Large intestine (tissue), 12 donors: ENCODE measurements at places on chromosomes 3 and 15.

- H3K4me1 ChIP-seq, result peaks cover 48% of the 10 kb centered on the region
- DNase-seq, result peak; percentile 42
- peak overlapping the region; percentile 73 for H3K27ac ChIP-seq
- H3K36me3 ChIP-seq, result no peaks in the 10 kb centered on the region
- H3K4me3 ChIP-seq, result no peak overlapping the region
- no peaks in the 10 kb centered on the region for H3K27me3 ChIP-seq
Observed at GRCh38 chr3:195153653-195154052, 117.3 kb downstream of the XXYLT1 start.

GRCh38 chr3:129738172-129738571, 131.7 kb upstream of the PLXND1 start:
- H3K27me3 ChIP-seq, result no peaks in the 10 kb centered on the region
- H3K27ac ChIP-seq, result no peak overlapping the region
- H3K36me3 ChIP-seq, result no peaks in the 10 kb centered on the region
- peaks cover 13% of the 10 kb centered on the region for H3K4me1 ChIP-seq

DNA sequence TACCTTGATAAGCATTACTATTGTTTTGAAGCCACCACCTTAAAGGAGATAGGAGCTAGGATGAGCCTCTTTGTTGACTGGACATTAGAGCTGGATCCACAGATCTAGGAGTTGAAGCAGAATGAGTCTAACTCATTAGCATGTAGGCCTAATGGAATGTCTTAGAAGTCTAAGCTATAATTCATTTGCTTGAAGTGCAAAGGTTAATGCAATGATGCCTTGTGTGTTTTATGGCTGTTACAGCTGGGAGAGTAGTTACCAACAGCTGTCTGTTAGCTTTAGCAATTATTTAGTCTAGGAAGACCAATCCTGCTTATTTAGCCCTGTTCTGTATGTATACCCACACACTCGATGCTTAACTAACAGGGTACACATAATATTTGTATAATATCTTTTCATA, 419.3 kb downstream of the TUSC7 start:
- DNase-seq, result peak; percentile 85

DNA sequence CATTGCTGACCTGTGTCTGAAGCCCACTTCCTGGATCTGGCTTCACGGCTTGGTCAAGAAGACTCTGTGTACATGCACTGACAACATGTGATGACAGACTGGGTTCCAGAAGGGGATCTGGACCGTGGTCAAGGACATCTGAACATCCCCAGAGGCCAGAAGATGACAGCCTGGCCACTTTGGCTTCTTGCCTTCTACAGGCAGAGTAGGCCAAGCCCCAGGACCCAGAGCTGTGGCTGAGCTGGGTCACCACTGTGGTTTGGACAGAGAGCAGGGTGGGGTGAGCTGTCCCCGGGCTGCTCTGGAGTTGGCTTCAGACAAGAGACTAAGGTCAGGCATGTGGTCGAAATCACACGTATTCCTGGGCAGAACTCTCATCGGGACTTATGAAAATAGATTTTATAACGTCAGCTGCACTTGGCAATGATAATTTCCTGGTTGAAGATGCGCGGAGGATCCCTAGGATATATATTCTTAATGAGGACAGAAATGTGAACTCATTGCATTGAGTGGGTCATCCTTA, 114.1 kb upstream of the FRMD4B start:
- DNase-seq, result no peak
- no peaks in the 10 kb centered on the region for H3K4me1 ChIP-seq
- no peak overlapping the region for H3K27ac ChIP-seq
- no peak overlapping the region for H3K4me3 ChIP-seq
- no peaks in the 10 kb centered on the region for H3K36me3 ChIP-seq

DNA sequence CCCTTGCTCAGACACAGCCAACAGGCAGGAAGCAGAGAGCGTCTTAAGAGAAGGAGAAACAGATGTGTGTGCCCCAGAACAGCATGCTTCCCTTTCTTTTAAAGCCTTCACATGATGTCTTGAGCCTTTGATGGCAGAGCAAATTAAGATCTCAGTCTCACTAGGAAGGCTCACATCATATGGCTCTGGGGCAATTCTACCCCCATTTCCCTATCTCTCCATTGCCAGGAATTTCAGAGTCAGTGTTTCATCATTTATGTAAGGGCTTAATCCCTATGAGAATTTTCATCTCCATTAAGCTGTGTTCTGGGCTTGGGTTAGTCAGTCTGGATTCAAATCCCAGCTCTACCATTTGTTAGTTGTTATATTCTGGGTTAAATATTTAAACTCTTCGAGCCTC, 41.4 kb upstream of the GLCE start:
- no peaks in the 10 kb centered on the region for H3K27me3 ChIP-seq
- no peak for DNase-seq
- no peak overlapping the region for H3K27ac ChIP-seq
- no peak overlapping the region for H3K4me3 ChIP-seq

GRCh38 chr3:104868291-104868690, 498.4 kb upstream of the ALCAM start:
- DNase-seq, result no peak
- H3K4me3 ChIP-seq, result no peak overlapping the region
- H3K27me3 ChIP-seq, result no peaks in the 10 kb centered on the region
- no peaks in the 10 kb centered on the region for H3K4me1 ChIP-seq

GRCh38 chr3:36512555-36512954, 132.3 kb downstream of the STAC start:
- H3K4me1 ChIP-seq, result no peaks in the 10 kb centered on the region
- no peaks in the 10 kb centered on the region for H3K36me3 ChIP-seq
- H3K27me3 ChIP-seq, result no peaks in the 10 kb centered on the region
- H3K27ac ChIP-seq, result no peak overlapping the region
- DNase-seq, result no peak
- no peak overlapping the region for H3K4me3 ChIP-seq

DNA sequence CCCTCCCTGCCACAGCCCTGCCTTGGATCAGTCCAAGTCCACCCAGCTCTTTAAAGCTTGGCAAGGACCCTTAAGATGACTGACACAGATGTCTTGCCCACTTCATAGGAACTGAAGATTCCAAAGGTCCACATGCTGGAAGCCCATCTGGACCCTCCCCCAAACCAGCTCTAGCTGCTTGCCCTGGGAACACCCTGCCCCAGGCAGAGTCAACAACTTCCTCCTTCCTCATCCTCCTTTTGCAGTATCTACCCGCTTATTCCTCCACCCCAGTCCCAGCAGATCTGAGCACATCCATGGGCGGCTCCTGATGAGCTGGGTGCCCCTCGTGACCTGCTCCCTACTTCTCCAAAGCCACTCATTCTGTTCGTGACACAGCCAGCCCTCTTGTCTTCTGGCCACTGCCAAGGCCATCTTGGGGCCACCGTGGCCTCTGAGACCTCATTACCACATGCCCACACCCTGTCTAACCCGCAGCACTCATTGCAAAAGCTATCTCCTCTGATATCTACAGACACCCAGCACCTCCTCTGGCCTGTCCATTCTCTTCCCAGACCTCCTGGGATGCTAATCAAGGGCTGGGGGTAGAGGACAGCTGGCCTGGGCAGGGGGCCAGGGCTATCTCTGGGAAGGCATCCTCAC, 2.0 kb upstream of the PFKFB4 start:
- no peaks in the 10 kb centered on the region for H3K36me3 ChIP-seq
- H3K4me1 ChIP-seq, result peaks cover 22% of the 10 kb centered on the region
- DNase-seq, result no peak
- no peaks in the 10 kb centered on the region for H3K27me3 ChIP-seq
- no peak overlapping the region for H3K4me3 ChIP-seq

DNA sequence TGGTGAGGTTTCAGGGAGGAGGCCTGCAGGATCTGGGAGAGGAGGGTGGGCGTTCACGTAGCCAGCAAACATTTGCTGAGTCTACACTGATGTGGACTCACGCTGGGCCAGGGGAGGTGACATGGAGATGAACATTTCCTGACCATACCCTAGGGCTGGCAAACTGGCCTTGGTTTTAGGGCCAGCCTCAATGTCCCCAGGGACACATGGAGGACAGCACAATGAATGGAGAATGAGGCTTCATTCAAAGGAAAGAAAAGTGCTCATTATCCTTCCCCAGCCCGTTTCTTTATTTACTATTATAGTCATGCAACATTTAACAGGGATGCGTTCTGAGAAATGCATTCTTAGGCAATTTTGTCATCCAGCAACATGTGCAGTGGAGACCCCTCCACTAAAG, 26.8 kb downstream of the ACAN start:
- no peaks in the 10 kb centered on the region for H3K27me3 ChIP-seq
- H3K36me3 ChIP-seq, result no peaks in the 10 kb centered on the region
- no peak for DNase-seq

DNA sequence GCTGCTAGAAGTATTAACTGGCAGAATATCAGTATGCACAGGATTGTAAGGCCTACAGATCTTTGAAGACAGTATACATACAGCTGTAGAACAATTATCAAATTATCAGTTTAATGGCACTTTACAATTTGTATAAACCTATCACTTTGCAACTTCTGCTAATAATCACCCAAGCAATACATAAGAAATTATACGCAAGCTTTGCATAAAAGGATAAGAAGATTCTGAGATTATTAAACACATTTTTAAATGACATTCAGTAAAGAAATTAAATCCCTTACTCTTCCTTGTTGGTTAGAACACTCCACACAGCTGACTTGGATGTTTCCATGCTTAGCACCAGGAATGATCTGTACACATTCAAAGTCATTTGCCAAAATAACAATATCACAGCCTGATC, 46.8 kb downstream of the DMXL2 start:
- DNase-seq, result no peak
- H3K4me3 ChIP-seq, result no peak overlapping the region
- H3K27ac ChIP-seq, result no peak overlapping the region
- no peaks in the 10 kb centered on the region for H3K27me3 ChIP-seq

DNA sequence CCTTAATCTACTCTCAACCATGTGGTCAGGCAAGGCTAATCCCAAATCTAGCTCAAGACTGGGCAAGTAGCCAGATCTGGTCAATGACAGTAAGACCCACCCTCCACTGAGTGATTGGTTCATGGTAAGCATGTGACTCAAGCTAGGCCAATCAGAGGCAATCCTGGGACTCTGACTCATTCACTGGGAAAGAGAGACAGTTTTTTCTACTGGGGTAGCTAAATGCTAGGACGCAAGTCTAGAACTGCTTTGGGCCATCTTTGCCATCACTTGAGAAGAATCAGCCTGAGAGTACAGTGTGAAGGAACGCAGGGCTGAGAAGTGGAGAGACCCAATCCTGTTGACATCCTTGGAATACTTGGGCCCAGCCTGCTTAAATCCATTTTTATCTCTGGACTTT, 9.4 kb upstream of the RAD18 start:
- no peaks in the 10 kb centered on the region for H3K27me3 ChIP-seq
- no peaks in the 10 kb centered on the region for H3K36me3 ChIP-seq
- H3K4me1 ChIP-seq, result peaks cover 15% of the 10 kb centered on the region
- DNase-seq, result no peak
- H3K4me3 ChIP-seq, result no peak overlapping the region

GRCh38 chr3:21942328-21942727, 191.3 kb upstream of the ZNF385D start:
- no peak overlapping the region for H3K27ac ChIP-seq
- H3K36me3 ChIP-seq, result no peaks in the 10 kb centered on the region
- H3K4me3 ChIP-seq, result no peak overlapping the region
- no peaks in the 10 kb centered on the region for H3K4me1 ChIP-seq
- peak; percentile 5 for DNase-seq

DNA sequence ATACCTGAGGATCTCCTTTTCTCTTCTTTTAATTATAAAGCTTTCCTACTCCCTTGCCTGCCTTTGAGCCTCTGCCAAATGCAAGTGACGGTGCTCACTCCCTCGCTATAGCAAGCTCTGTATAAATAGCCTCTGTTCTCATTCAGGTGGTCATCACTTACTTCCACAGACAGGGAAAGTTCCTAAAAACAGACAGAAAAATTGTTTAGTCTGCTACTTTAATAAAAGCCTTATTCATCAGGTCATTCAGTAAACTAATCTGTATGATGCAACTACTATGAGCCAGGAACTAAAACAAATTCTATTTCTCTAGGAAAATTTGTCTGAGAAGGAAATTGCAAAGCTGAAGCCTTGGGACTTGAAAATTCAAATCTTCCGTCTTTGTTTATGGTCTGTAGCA, 10.2 kb upstream of the DLG1 start:
- no peaks in the 10 kb centered on the region for H3K4me1 ChIP-seq
- no peaks in the 10 kb centered on the region for H3K36me3 ChIP-seq
- no peak for DNase-seq

DNA sequence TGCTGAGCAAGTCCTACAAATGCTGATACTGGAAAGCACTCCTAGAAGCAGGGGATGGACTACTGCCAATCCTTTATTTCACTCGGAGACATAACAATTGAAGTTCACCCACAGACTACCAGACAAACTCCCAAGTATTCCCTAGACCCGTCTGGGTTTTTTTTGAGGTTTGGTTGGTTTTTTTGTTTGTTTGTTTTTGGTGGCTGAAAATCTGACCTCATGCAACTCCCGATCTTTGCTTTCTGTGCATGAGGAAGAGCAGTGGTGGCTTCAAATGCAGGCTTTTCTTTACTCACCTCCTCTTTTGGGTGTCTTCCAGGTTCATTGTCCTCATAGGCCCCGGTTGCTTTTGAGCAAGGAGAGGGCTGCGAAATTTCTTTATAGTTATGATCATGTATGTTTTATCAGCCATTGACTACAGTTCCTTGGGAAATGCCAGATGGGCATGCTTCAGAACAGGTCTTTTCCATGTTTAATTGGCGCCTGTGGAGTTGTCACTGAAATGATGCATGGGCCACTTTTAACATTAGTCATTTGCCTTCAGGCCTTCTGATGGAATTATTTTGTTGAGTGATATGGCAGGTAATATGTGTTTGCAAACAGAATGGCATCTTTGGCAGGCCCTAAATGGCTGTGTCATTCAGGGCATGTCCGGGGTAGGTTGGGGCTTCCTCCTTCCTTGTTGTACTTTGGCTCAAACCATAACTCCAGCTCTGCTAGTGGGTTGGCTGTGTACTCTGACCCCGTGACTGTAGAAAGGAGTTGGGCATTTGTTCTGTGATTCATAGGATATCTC, 81.3 kb upstream of the ZBED2 start:
- peaks cover 27% of the 10 kb centered on the region for H3K4me1 ChIP-seq
- H3K27ac ChIP-seq, result peak overlapping the region; percentile 84
- peak overlapping the region; percentile 69 for H3K4me3 ChIP-seq
- no peaks in the 10 kb centered on the region for H3K36me3 ChIP-seq
- peak; percentile 95 for DNase-seq
- H3K27me3 ChIP-seq, result no peaks in the 10 kb centered on the region

DNA sequence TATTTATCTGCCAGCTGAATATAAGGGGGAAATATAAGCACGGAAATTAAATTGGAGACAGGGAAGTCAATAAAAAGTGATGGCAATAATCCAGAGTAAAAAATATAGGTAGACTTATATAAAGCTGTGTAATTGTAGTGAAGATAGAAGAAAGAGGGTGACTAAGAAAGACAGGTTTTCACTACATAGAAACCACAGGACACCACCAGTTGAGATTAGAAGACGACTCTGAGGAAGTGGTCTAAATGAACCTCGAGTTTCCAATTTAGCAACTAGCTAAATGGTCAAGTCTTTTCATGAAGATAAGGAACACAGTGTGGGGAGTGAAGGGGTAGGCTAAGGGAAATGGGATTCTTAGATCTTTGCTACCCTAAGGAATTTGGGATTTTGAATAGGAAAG, 188.8 kb upstream of the ARL6 start:
- DNase-seq, result no peak
- H3K4me3 ChIP-seq, result no peak overlapping the region
- no peaks in the 10 kb centered on the region for H3K36me3 ChIP-seq
- H3K27me3 ChIP-seq, result no peaks in the 10 kb centered on the region
- H3K27ac ChIP-seq, result no peak overlapping the region

- no peak overlapping the region for H3K4me3 ChIP-seq
- H3K27me3 ChIP-seq, result no peaks in the 10 kb centered on the region
- no peaks in the 10 kb centered on the region for H3K36me3 ChIP-seq
- no peak for DNase-seq
- H3K4me1 ChIP-seq, result no peaks in the 10 kb centered on the region
Observed at GRCh38 chr3:81651139-81651538, 110.3 kb downstream of the GBE1 start.
